ENCODE measurements at places on chromosomes 3 and 15.

- DNase-seq: no peak
Observed at GRCh38 chr3:69423463-69424155, 37.7 kb upstream of the FRMD4B start.

- DNase-seq: no peak
Observed at GRCh38 chr3:187982142-187982541, 171.8 kb upstream of the LPP start.

GRCh38 chr3:142863010-142863817, 25.7 kb downstream of the PCOLCE2 start:
- no peak for DNase-seq

DNA sequence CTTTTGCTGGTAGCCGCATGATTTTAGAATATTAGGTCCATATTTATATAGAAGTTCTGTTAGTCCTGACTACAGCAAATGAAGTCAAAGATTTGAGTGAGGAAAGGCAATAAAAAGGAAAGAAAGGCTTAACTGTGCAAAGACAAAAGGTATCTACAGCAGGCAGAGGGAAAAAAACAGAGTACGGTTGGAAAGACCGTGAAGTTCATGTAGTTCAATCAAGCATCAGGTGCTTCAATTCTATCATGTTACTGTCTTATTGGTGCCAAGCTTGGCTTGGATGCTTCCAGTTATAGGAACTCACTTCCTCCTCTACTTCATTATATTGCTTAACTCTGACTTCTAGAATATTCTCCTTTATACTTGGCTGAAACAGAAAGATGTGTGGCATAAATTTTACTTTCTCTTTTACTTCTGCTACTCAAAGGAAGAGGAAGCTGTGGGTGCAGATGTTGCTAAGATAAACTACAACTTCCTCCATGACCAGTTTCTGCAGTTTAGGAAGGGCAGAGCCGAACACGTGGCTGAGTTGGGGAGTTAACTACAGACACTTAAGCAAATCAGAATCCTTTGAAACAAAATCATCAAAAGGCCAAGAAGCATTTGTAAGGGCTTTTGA, 72.6 kb upstream of the ZBED2 start:
- no peak for DNase-seq

DNA sequence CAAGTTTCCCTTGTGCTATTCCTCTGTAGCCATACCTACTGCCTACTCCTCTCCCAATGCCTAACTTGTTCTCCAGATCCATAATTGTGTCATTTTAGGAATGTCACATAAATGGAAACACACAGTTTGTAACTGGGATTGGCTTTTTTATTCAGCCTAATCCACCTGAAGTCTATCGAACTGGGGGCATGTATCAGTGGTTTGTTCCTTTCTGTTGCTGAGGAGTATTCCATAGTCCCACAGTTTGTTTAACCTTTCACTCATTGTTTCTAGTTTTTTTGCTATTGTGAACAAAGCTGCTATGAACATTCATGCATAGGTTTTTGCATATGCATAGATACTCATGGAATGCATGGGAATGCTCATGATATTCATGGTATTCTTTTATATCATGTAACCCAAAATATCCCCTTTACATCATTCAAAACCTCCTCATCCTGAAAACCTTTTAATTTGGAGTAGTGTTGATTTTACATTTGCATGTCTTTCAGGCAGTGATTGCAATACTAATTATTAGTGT, 25.9 kb upstream of the LRRC34 start:
- DNase-seq: no peak
